ENCODE measurements at places on chromosomes 12 and 14.

DNA sequence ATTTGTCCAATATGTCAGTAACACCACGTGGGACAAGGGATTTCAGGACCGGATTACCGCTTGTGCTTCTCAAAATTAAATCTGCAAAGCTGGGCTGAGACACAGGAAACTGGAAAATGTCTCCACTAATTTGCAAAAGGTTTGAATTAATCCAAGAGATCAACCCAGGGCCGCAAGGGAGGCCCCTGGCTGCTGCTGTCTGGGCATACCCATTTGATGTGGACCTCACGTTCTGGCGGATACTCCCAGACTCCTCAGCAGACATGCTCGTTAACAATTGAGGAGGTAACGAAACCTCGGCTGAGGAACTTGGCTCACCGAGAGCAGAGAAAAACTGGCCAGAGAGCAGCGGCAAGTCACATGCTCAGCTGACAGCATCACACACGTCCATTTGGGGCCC, 180.6 kb downstream of the SLC15A4 start:
- no peak for DNase-seq

- no peak for DNase-seq
These were observed 2.6 kb downstream of the TMTC1 start for GRCh38 chr12:29781188-29781587.

DNA sequence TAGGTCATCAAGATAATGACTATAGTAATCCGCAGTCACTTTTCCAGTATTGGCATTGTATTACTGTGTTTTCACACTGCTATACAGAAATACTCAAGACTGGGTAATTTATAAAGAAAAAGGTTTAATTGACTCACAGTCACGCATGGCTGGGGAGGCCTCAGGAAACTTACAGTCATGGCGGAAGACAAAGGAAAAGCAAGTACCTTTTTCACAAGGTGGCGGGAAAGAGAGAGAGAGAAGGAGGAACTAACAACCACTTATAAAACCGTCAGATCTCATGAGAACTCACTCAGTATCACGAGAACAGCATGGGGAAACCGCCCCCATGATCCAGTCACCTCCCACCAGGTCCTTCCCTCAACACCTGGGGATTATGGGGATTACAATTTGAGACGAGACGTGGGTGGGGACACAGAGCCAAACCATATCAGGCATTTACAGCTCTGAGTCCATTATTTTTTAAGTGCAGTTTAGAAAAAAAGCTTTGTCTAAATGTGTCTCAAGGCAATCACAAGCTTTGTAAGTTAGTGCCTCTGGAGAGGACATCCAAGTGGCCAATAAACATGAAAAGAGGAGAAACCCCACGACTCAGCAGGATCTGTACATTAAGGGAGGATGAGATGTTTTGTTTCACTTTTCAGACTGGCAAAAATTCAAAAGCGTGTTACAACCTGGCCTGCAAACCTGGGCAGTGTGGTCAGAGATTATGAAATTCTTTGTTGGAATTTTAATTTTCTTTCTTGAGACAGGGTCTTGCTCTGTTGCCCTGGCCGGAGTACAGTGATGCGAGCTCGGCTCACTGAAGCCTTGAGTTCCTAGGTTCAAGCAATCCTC, 82.0 kb downstream of the DNAH10 start:
- no peak for DNase-seq

DNA sequence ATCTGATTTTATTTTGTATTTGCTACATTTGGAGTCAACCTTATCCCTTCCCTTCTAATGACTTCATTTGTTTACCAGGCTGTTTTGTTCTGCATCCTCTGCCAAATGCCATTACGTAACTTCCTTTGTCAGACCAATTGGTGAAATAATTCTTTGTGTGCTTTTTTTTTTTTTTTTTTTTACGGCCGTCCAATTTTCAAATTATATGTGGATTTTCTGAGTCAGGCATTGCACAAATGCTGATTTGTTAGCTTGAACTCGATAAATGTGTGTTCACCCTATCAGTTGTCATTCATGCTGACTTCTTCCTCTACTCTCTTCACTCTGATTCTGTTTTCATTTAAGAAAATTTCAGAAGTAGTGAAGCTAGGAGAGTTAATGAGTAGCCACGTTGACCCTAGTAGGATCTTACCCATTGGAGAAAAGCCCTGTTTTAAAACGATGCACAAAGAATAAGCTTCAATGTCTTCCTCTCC, 386.2 kb downstream of the DIO2 start:
- DNase-seq: no peak

GRCh38 chr14:36901861-36902260, 240.2 kb downstream of the PAX9 start:
- no peak for DNase-seq

- DNase-seq: no peak
These were observed 187.1 kb downstream of the KICS2 start for GRCh38 chr12:64034901-64035576.

- peak; percentile 47 for DNase-seq
These were observed 1.2 kb downstream of the SRSF9 start for GRCh38 chr12:120468325-120468820.

DNA sequence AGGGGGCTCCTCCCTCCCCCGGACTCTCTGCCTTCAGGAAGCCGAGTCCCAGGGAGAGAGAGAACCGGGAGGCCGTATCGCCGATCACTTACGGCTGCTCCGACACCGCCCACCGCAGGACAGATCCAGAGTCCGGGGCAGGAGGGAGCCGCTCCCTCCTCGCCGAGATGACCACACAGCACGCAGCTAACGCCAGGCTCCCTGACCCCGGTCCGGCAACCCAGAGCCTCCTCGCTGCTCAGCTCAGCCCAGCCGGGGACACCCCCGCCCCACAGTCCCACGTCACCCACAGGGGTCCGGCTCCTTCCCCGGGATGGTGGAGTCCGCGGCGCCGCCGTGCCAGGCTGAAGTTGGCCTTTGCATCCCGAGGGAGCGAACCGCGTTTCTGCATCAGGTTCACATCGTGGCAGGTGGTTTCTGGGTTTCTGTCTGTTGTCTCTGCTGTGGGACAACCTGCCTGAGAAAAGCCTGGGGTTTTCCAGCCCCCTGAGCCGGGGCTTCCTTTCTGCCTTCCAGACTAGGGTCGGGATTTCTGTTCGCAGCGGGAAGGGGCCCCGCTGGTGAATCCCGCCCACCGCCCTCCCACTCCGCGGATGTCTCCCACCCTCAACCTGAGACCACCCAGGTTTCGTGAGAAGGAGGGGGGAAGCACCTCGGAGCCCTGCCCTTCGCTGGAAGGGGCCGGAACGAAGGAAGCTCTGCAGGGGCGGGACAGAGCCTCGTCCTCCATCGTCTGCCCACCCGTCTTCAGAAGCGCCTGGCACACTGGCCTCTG, 61.2 kb downstream of the NOC4L start:
- no peak for DNase-seq

- no peak for DNase-seq
These were observed 750 bp downstream of the CS start for GRCh38 chr12:56299308-56299852.

DNA sequence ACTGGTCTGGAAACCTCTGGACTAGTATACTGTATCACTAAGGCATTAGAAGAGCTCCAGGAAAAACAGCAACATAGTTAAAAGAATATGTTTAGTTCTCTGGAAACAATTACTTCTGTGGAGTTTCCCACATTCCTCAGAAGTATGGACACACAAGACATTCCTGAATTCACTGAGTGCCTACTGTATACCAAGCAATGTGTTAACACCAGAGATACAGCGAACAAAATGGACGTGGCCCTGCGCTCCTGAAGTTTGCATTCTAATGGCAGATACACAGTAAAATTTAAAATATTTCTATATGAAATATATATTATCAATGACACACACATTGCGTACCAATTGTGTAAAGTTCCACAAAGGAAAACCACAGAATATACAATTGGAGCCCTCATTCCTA, 1.1 kb downstream of the ANGEL1 start:
- DNase-seq: no peak

DNA sequence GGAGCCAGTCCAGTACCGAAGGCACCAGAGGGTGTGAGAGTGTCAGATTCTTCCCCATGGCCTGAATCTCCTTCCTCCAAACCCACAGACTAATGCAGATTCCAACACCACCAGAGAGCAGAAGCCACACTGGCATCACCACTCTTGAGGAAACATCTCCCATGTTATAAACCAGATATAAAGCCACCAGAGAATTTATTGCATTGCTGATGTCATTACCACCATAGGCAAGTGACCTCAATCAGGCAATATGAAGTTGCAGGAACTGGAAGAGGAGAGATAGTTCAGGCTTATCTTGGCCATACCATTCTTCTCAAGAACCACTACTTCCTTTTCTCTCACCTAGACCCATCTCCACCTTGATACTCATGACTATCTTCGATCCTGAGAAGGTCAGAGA, 653.4 kb downstream of the TMEM121 start:
- no peak for DNase-seq

DNA sequence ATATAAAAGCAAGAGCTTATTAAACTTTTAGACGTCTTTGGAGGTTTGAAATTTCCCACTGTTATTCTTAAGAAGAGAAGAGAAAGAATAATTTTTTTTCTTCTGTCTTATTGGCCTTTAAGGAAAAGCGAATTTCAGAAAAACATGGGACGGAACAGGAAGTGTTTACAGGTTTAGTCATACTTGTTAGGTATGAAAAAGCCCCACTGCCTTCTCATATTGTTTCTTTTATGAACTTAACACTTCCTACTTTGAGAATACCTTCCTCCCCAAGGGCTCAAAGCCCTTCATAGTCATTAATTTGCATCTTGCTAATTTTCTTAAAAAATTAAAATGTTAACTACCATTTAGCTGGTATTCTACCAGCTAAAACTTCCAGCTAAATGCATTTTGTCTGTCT, 82.0 kb downstream of the ETV6 start:
- DNase-seq: no peak

DNA sequence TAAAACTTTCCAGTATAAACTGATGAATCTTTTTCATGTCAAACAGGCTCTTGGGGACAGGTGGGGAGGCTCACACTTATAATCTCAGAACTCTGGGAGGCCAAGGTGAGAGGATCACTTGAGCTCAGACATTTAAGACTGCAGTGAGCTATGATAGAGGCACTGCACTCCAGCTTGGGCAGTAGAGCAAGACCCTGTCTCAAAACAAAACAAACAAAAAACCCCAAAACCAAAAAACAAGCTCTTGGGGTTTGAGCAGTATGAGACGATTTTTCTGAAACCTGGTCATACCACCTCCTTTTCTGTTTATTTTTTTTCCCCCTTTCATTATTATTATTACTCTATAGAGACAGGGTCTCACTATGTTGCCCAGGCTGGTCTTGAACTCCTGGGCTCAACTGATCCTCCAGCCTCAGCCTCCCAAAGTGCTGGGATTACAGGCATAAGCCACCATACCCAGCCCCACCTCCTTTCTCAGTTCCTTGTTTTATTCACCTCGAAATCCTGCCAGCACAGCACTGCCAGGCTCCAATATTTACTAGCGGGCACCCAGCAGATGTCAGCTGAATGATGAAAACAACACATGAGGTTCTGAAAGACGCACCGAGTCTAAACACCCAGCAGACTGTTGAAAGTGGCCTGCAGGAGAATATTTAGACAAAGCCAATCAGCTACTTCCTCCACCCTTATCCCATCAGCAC, 19.5 kb upstream of the CDK17 start:
- DNase-seq: peak; percentile 42

GRCh38 chr12:124057691-124058090, 84.7 kb downstream of the ZNF664 start:
- no peak for DNase-seq

GRCh38 chr14:37816135-37816534, 220.7 kb downstream of the TTC6 start:
- DNase-seq: no peak

DNA sequence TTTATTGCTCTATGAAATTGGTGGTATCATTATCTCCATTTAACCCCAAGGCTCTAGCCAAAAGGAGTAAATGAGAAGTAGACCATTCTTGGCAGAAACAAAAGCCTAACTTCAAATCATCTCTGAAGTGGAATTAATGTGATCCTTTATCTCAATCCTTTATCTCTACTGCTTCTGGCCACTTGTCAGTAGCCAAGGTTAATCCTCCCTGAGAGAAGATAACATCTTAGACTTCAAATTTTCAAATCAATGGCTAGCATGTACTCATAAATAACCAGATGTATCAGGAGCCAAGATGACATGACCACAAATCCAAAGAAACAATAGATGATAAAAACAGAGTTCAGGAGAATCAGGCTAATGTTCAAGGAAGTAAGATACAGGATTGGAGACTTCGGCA, 123.1 kb upstream of the RASSF8 start:
- DNase-seq: no peak

GRCh38 chr14:30974628-30975027, 50.8 kb upstream of the AP4S1 start:
- DNase-seq: no peak

GRCh38 chr12:24172773-24173066, 223.2 kb upstream of the SOX5 start:
- DNase-seq: no peak

GRCh38 chr14:90533591-90534021, 136.8 kb downstream of the CALM1 start:
- DNase-seq: no peak

- DNase-seq: peak; percentile 64
These were observed 67.0 kb downstream of the ARF6 start for GRCh38 chr14:49959822-49960408.

DNA sequence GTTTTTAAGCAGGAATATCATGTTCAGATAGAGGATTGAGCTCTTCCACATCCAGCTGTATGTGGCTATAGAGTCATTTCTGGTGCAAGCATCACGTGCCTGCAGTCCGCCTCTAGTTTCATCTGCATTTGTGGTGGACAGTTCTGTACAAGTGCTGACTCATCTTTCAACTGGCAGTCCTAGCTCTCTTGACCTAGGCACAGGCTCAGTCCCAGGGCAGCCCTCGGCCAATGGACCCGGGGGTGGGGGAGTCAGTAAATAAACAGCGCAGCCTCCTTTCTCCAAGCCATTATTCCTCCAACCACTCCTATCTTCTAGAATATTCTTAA, 41.8 kb upstream of the FRMD6 start:
- DNase-seq: no peak

GRCh38 chr12:20508359-20508758, 140.0 kb downstream of the PDE3A start:
- DNase-seq: no peak

GRCh38 chr12:101876861-101877805, at the start of gene DRAM1:
TSS of gene DRAM1 (plus strand) at chr12:101877580. CDS start at chr12:101877790, 210 bp downstream.
- DNase-seq: peak; percentile 95

DNA sequence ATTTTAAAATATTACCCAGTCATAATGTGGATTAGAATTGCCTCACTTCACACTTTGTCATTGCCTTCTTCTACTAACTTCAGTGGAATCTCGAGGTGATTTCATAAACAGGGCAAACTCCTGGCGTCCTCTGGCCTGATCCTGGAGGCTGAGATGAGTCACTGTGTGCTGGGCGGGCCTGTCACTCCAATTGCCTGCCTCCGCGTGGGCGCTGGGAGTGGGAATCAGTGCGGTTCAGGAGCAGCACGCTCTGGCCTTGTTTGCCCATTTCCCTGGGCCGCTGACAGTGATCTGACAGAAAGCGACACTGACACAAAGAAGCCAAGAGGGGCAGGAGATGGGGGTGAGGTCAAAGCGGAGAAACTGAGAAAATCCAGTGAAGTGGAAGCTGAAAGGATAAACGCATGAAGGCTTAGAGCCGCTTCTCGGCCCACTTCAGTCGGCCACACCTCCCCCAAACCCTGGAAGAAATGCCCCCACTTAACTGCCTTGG, 29.7 kb downstream of the LGR5 start:
- DNase-seq: no peak

- DNase-seq: no peak
These were observed 172.7 kb downstream of the ANO6 start for GRCh38 chr12:45388545-45388944.

- DNase-seq: no peak
These were observed 327.7 kb downstream of the RMST start for GRCh38 chr12:97790281-97790680.
